ENCODE measurements at places on chromosomes 1 and 21. TPM values are rescaled to one million over a fixed set of nuclear protein-coding genes. Genes with fewer than 3 reads are reported as not detected.

The PTAFR gene
- total RNA-seq, result 0.76 TPM

The SPRR2A gene
- not detected for total RNA-seq

The CELA3A gene
- not detected for total RNA-seq

DNA sequence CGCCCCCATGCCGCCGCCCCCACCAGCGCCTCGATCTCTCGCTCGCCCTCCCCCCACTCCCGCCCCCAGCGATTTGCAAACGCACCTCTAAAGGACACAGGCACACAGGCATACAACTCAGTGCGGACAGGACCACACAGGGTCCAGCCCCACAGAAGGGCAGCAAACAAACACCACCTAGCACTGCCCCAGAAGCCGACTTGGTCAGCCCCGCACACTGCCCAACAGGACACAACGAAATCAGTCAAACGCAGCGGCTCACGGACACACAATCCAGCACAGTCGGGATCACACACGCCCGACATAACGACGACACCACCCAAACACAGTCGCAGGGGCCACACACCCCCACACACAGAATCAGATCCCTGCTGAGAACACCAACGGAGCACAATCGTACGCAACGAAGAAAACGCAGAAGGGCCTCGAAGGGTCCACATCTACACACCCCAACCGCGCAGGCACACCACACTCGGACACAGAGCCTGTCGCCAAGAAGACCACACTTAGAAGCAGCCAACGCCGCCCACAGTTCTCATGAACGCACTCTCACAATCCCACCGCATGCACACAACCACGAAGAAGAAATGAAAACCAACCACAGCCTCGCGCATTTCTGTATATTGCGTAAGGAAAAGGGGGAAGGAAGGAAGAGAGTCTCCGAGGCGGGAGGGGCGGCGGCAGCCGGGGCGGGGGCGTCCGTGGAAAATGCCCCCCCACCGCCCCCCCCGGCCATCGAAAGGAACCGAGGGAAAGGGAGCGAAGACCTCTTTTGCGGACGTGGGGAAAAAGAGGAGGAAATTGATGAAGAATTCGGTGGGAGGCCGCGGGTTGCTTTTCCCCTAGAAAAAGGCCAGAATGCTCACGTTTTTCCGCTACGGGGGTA, 481 bp downstream of the TAL1 start:
- H3K36me3 ChIP-seq, result no peaks in the 10 kb centered on the region
- peaks cover 100% of the 10 kb centered on the region for H3K27me3 ChIP-seq
- H3K4me3 ChIP-seq, result peak overlapping the region; percentile 53

GRCh38 chr1:116762781-116763115, 8.5 kb downstream of the CD2 start:
- H3K27me3 ChIP-seq, result no peaks in the 10 kb centered on the region
- no peaks in the 10 kb centered on the region for H3K4me1 ChIP-seq

DNA sequence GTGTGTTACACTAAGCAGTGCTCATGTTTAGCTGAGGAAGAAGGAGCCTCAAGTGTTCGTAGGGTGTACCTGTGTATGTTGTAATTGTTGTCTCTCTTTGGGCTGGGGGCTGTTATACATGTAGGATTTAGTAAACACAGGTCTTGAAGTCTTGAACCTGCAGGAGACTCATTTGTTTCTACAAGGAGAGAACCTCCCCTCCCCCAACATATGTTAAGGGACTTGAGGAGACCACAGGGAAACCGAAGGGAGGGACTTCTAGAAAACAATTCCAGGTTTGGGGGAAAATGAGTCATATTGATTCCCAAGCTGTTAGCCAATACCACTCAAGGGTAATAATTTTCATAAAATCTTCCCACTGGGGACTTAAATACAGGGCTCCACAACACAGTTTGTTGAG, 25.0 kb upstream of the AGBL4 start:
- peaks cover 34% of the 10 kb centered on the region for H3K27me3 ChIP-seq
- no peak overlapping the region for H3K27ac ChIP-seq
- peak overlapping the region; percentile 56 for H3K4me3 ChIP-seq
- H3K36me3 ChIP-seq, result no peaks in the 10 kb centered on the region
- H3K4me1 ChIP-seq, result peaks cover 8% of the 10 kb centered on the region

DNA sequence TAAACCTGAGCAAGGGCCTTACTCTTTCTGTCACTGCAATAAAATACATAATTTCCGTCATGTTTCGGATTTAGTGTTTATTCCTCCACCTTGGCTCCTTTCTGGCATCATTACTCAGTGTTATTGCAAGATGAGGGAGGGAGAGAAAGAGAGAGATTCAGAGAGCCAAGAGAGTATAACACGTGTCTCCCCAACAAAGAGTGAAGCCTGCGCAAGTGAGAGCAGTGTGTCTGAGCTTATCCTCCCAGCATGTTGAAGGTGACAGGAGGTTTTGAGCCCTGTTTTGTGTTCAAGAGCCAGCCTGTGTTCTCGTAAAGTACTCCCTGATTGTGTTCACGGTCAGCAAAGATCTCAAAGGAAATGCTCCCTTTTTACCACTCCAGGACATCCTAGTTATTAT, 6.3 kb downstream of the RUNX1 start:
- no peaks in the 10 kb centered on the region for H3K4me1 ChIP-seq
- no peak overlapping the region for H3K4me3 ChIP-seq
- no peak for DNase-seq
- H3K27me3 ChIP-seq, result no peaks in the 10 kb centered on the region
- no peak overlapping the region for H3K27ac ChIP-seq
- H3K36me3 ChIP-seq, result no peaks in the 10 kb centered on the region

GRCh38 chr1:11279630-11280029, 6.6 kb downstream of the UBIAD1 start:
- no peak overlapping the region for H3K27ac ChIP-seq
- no peaks in the 10 kb centered on the region for H3K27me3 ChIP-seq
- peaks cover 14% of the 10 kb centered on the region for H3K4me1 ChIP-seq

DNA sequence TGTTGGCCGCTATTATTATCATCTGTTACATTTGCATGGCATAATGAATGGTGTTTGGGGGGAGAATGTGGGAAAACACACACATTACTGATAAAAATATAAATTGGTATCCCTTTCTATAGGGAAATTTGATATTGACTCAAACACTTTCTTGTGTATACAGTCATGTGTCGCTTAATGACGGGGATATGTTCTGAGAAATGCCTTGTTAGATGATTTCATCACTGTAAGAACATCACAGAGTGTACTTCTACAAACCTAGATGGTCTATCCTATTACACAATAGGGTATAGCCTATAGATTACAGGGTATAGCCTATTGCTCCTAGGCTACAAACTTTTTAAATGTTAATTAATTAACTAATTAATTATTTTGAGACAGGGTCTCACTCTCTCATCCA, 67.2 kb upstream of the B3GALNT2 start:
- DNase-seq, result no peak
- H3K4me3 ChIP-seq, result no peak overlapping the region
- H3K27ac ChIP-seq, result no peak overlapping the region

- peaks cover 6% of the 10 kb centered on the region for H3K4me1 ChIP-seq
- H3K36me3 ChIP-seq, result no peaks in the 10 kb centered on the region
- H3K27me3 ChIP-seq, result no peaks in the 10 kb centered on the region
- H3K4me3 ChIP-seq, result no peak overlapping the region
- DNase-seq, result peak; percentile 77
These were observed 32.3 kb downstream of the SLC66A1 start for GRCh38 chr1:19344372-19344810.

- no peak for DNase-seq
- H3K27ac ChIP-seq, result no peak overlapping the region
- H3K4me3 ChIP-seq, result no peak overlapping the region
- H3K27me3 ChIP-seq, result peaks cover 58% of the 10 kb centered on the region
- no peaks in the 10 kb centered on the region for H3K36me3 ChIP-seq
These were observed 10.0 kb upstream of the OLIG2 start for GRCh38 chr21:33015756-33016155.
